HFFc6 (cell line): ENCODE measurements at places on chromosomes 12 and 14. TPM values are rescaled to one million over a fixed set of nuclear protein-coding genes. Genes with fewer than 3 reads are reported as not detected.

DNA sequence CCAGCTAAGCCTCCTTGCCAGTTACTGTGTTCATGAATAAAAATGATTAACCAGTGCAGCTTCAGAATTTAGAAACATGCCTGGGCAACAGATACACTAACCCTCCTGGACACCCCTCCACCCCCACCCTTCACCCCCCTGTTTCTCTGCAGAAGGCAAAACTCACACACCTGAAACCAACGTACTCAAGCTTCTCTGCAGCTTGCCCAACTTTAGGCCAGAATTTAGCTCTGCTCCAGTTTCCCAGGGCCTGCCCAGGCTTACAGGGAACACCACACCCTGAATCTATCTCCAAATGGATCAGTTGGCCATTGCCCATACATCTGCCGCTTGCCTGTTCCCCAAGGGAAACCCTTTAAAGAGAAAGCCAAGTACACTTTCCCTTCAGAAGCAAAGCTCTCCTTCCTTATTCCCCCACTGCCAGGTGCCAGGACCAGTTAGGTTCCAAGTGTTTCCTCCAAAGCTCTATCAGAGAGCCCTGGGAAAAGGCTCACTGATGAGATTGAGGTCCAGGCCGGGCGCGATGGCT is 1.8 kb upstream of the SPPL3 start:
- no peak for DNase-seq

- DNase-seq, result no peak
These were observed 379.8 kb downstream of the VRK1 start for GRCh38 chr14:97177016-97177415.

Gene OAS3
- total RNA-seq, result 3.0 to 9.9 TPM (median 3.9 TPM) in 3 replicates

- no peak for DNase-seq
These were observed 6.3 kb upstream of the NANOGNB start for GRCh38 chr12:7758766-7759140.

DNA sequence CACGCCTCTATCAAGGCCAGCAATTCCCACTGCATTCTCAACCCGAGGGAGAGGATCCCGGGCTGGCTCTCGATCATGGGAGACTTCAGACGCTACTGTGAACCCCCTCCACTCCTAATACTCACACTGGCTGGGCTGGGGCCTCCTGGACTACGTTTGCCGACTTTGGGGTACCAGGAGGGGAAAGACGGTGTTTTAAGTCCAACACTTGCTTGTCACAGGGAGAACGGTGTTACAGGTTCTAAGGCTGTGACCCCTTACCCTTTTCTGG is 463 bp downstream of the NACA start:
- DNase-seq, result no peak

GRCh38 chr12:122590990-122591389 is 63.9 kb downstream of the KNTC1 start:
- DNase-seq, result no peak

- no peak for DNase-seq
These were observed 559 bp downstream of the SYNJ2BP start for GRCh38 chr14:70416338-70416724.

- DNase-seq, result no peak
These were observed 163.3 kb upstream of the DIO3 start for GRCh38 chr14:101398011-101398410.

- DNase-seq, result no peak
These were observed 6.8 kb upstream of the LHX5 start for GRCh38 chr12:113478351-113479011.

Gene PHLDA1
- total RNA-seq, result 49.2 to 75.9 TPM (median 62.3 TPM) in 3 replicates

GRCh38 chr14:92552066-92552465 is 38.5 kb downstream of the RIN3 start:
- DNase-seq, result no peak

- DNase-seq, result peak; percentile 63
These were observed 132.9 kb upstream of the DAAM1 start for GRCh38 chr14:59055439-59056045.

GRCh38 chr12:3795066-3795465 is 42.2 kb upstream of the CRACR2A start:
- no peak for DNase-seq

DNA sequence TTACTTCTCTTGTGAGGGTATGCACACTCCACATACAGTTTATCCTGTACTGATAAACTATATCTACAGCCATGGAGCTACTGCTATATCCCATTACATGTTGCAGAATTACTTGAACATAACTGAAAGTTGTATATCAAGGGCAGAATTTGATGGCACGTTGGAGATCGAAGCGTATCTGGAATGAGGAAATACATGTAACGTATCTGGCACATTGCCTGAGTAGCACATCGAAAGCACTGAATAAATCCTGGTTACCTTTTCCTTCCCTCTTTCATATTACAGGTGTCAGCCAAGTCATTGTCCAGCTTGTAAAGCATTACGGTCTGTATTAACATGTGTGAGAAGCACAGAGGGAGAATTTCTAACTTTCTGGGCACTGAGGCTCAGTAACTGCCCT is 42.1 kb upstream of the LIN7A start:
- DNase-seq, result no peak

- no peak for DNase-seq
These were observed 6.1 kb upstream of the SRSF5 start for GRCh38 chr14:69760810-69761209.

Gene AICDA
- total RNA-seq, result not detected in 3 replicates

GRCh38 chr14:101965181-101965544 is 790 bp downstream of the DYNC1H1 start:
- DNase-seq, result peak; percentile 42

- no peak for DNase-seq
These were observed 5.4 kb downstream of the SAMD4A start for GRCh38 chr14:54572316-54572715.

Gene GCH1
- 0.38 to 0.57 TPM (median 0.47 TPM) in 3 replicates for total RNA-seq

DNA sequence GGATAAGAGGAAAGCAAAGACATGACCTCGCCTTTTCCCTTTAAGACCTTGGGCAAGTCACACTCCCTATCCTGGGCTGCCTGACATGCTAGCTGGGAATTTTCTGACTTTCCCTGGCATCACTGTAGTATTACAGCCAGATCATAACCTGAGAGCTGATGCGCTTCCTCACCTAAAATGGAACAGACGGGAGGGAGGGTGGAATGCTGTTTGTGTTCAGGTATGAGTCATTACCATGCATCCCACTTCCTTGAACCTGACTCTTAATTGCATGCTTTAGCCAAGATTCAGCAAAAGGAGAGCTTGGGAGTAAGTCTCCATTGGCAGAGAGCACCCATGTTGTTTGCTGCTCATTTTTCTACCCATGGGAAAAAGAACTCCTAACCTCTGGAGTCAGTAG is 156.5 kb downstream of the KCNK10 start:
- DNase-seq, result peak; percentile 16

Gene EIF5
- total RNA-seq, result 190 to 225 TPM (median 210 TPM) in 3 replicates

DNA sequence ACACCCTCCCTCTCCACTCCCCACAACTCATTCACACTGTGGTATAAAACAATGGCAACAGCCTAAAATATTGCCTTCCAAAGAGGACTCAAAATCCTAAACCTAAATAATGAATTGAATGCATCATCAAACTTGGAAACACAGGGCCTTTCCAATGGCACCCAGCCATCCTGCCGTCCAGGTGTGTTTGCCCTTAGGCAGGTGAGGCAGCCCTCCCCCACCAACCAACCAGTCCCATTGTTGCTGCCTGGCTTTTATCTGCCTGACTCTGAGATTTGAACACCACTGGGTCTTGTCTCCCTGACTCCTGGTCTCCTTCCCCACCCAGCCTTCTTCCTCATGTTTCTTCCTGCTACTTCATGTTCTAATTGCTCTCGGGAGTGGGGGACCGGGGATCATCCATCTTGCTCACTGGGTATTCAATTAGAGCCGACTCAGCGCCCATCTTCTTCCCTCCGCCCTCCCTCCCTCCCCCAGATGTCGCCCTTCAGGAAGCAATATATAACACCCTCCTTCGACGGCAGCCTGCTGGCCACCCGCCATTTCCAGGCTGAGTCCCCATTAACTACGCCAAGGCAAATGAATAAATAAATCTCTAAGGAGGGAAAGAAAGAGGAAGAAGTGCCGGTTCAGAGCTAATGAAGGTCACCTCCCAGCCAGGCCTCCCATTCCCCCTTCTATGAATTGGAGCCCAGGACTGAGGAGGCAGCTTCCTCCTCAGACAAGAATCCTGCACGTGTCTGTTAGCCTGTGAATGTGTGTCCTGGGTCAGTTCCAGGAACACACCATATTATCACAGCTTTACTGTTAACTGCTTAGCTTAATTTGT is 36.3 kb upstream of the NTF3 start:
- no peak for DNase-seq

Gene SRSF5
- 147 to 162 TPM (median 153 TPM) in 3 replicates for total RNA-seq

- peak; percentile 85 for DNase-seq
These were observed 3.7 kb downstream of the SELPLG start for GRCh38 chr12:108629824-108630476.

Gene RFX4
- total RNA-seq, result not detected in 3 replicates

Gene CYP46A1
- 0.28 to 0.62 TPM (median 0.39 TPM) in 3 replicates for total RNA-seq

Gene SMIM41
- not detected in 3 replicates for total RNA-seq

- no peak for DNase-seq
These were observed 264.7 kb downstream of the ZFP36L1 start for GRCh38 chr14:68528040-68528687.

Gene FOXM1
- 36.6 to 93.3 TPM (median 63.4 TPM) in 3 replicates for total RNA-seq

Gene NRIP2
- not detected in 2 replicates for total RNA-seq

Gene MLH3
- total RNA-seq, result 5.8 to 10.1 TPM (median 8.1 TPM) in 3 replicates

DNA sequence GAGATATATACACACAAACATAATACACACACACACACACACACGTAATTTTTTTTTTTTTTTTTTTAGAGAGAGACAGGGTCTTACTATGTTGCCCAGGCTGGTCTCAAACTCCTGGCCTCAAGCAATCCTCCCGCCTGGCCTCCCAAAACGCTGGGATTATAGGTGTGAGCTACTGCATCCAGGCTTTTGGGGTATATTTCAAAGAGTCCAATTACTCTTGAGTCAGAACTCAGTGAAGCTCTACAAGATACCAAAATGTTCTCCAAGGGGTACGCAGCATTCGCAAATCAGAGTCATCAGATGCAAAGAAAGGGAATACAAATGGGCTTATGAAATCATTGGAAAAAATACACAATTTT is 54.0 kb downstream of the PHLDA1 start:
- no peak for DNase-seq

GRCh38 chr12:20476551-20476950 is 108.2 kb downstream of the PDE3A start:
- no peak for DNase-seq

- no peak for DNase-seq
These were observed 164.0 kb downstream of the FOXN3 start for GRCh38 chr14:89252887-89253532.

- DNase-seq, result peak; percentile 59
These were observed 46.8 kb downstream of the TMEM117 start for GRCh38 chr12:43882578-43883178.

- DNase-seq, result peak; percentile 18
These were observed 58.9 kb downstream of the NCOR2 start for GRCh38 chr12:124508381-124509079.

GRCh38 chr14:62894736-62895135 is 150.5 kb downstream of the KCNH5 start:
- no peak for DNase-seq

GRCh38 chr12:54749191-54749818 is 101.1 kb upstream of the DCD start:
- DNase-seq, result peak; percentile 42

GRCh38 chr14:74865156-74865555 is 10.8 kb downstream of the PROX2 start:
- no peak for DNase-seq

DNA sequence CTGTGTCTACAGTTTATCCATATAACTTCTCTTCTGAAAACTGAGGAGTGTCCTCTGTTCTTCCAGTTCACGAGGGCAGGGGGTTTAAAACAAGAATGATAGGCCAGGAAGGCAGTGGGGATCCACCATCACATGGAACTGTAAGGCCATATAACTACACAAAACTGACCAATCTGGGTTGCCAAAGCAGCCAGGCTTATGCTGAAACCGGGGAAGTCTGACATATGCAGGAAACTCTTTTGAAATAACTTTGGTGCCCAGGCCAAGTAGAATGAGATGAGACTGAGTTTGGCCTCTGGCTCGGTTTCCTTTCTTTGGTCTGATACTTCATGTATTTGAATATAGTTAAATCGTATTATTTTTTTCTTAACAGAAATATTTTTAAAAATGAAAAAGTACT is 18.0 kb upstream of the ATF1 start:
- no peak for DNase-seq

DNA sequence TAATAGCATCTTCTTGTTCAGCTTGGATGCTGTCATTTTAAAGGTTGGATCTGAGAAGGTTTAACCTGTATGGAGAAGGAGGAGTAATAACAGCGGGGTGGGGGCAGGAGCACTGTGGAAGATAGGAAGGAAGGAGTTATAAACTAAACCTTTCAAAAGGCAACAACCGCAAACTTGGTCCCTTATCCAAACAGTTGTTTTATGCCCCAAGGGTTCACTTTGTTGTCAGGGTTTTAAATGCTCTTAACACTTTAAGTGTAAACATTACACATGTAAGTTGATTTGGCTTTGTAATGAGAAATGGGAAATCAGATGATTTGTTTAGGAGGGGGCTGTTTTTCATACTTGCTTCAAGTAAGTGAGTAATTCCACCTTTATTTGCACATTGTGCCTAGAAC is 3.0 kb downstream of the NPAS3 start:
- DNase-seq, result no peak

Gene SERPINA9
- not detected in 2 replicates for total RNA-seq

Gene PTPRQ
- 2.1 to 4.8 TPM (median 4.1 TPM) in 3 replicates for total RNA-seq

Gene IFNG
- total RNA-seq, result not detected in 2 replicates

GRCh38 chr14:37252434-37252833 is 54.7 kb downstream of the MIPOL1 start:
- no peak for DNase-seq

Gene LDHB
- total RNA-seq, result 635 to 709 TPM (median 708 TPM) in 3 replicates

- DNase-seq, result no peak
These were observed 5.8 kb upstream of the LYZ start for GRCh38 chr12:69342421-69342820.

- peak; percentile 6 for DNase-seq
These were observed 938 bp upstream of the SLC6A13 start for GRCh38 chr12:263574-263973.

DNA sequence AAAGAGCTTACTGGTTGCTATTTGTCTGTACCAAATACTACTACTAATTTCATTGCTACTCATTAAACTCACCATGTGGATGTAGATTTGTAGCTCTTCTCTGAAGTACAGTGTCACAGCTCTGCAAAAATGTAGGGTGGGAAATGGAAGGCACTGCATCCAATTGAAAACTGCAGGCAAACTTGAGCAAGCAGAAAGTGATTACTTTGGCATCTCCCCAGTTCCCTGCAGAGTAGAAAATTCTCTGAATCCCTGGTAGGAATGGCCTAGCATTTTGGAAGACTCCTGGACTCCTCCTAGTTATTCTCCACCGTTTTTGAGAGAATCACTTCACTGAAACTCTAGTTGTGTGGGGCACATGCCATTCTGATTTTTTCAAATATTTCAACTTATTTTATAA is 239.1 kb downstream of the DIO2 start:
- no peak for DNase-seq

GRCh38 chr14:33219957-33220356 is 281.3 kb downstream of the NPAS3 start:
- DNase-seq, result no peak

GRCh38 chr12:98999559-98999958 is 354.5 kb downstream of the APAF1 start:
- DNase-seq, result no peak

DNA sequence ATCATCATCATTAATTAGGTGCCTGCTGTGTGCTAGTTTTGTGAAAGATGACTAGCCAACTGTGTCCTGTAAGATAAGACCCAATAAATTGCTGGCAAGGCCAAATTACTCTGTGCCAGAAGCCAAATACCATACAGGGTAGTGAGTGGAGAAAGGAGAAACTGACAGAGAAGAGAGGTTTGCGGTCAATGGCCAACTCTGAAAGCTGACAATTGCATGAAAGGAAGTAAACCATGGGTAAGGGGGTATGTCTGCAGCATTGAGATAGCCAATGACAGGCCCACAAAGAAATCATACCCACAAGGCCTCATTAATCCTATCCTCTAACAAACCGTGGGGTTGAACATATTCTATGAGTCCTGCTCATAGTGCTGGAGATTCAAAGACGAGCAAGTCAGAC is 236.6 kb upstream of the CCDC196 start:
- no peak for DNase-seq
